NCI-H1092 treated with DMSO at 0.1 percent for 48 hours (cell line): ENCODE measurements at places on chromosomes 3 and 15.

DNA sequence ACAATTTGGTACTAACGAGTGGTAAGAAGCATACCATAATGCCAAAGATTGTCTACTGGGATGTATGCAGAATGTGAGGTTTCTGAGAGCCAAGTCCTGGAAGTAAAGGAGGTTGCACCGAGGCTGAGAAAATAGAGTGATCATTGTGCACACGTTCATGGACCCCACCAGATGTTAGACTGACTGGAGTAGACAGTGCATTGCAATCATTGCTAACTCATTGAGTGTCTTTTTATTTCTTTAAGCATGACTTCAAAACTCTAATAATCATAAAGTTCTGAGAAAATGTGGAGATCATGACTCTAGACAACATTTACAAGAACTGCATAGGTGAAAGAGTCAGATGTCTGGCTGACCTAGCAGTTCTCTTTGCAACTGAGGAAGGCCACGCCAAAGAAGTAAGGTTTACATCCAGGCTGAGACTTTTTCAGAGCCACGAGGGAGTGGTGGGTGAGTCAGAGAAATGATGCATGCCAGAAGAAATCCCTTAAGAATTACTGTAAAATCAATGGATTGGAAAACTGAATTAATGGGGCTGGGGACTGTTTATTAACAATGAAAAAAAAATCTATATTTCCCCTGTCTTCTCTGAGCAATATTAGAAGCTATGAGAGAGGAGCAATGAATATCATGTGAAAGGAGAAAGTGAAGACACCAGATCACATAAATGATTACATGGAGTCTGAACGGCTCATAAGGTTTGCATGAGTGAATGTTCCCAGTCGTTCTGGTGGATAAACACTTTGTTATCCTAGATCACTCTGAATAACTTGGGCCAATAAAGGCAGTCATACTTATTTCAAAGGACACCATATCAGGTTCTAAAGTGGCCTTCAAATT, 76.0 kb upstream of the SLC25A26 start:
- DNase-seq = no peak

- no peak for DNase-seq
These were observed 11.9 kb upstream of the SRP14 start for GRCh38 chr15:40050788-40051470.

- no peak for DNase-seq
These were observed 21.8 kb downstream of the NTRK3 start for GRCh38 chr15:88234711-88235110.

GRCh38 chr15:39313467-39313866, 267.4 kb upstream of the THBS1 start:
- DNase-seq = no peak

- peak; percentile 35 for DNase-seq
These were observed 40.1 kb upstream of the TAFA4 start for GRCh38 chr3:68972358-68972979.
